ENCODE measurements at places on chromosomes 7 and 10.

- DNase-seq = no peak
Observed at GRCh38 chr10:97780841-97781617, 9.2 kb upstream of the SFRP5 start.

- peak; percentile 88 for DNase-seq
Observed at GRCh38 chr10:100529475-100530298, at the start of gene NDUFB8. Gene NDUFB8 (minus strand): TSS chr10:100529871. CDS start chr10:100529851, 20 bp downstream.

DNA sequence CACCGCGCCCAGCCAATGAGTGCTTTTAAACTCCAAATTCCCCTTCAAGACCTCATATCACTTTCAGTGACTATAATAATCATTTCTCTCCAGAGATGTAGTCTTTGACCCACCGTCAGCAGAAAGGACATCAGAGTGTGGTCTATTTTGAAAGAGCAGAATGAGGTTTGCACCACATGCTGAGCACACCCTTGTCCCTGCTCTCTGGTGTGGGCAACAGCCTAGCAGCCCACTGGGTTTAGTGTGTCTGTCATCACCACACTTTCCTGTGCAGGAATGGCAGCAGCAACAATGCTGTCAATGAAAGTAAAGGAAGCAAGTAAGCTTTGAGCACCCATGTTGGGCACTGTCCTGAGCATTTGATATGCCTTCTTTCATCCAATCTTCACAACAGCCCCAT is 122.4 kb downstream of the PLXNA4 start:
- DNase-seq = no peak

DNA sequence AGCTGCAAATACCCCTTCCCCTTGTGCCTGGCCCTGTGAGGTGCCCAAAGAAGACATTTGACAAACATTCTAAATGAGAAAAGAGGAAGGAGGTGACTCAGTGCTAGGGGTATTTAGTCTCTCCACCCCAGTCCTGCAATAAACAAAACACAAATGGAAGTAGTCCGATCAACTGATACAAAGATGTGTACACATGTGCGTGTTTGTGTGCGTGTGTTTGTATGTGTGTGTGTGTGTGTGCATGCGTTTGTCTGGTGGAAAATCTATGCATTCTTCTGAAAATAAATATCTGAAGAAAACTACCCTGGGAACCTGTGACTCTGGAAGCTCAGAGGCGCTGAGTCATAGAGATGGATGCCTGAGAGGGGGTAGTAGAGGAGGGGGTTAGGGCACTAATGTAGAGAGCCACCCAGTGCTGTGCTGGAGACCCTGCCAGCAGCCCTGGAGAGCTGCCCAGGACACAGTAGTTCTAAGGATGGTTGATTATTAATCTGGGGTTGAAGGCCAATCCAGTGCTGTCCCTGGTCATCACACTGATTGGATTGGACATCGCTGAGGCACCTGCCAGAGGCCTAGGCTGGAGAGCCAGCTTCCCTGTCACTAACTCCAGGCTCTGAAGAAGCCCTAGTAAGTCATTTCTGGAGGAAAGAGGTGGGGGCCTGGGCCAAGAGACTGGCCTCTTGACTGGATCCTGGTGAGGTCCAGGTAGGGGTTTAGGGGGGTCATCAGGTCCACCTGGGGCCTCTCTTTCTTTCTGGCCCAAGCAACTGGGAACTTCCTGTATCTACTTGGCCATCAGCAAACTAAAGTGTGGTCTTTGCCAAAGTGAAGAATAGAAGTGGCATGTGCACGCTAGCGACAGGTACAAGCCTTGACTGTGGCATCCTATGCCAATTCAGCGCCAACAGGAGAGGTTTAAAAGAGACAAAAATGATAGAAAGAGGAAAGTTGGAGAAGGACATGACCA is 18.5 kb downstream of the SFTPA1 start:
- DNase-seq = no peak

GRCh38 chr7:49261928-49262327 is 337.6 kb downstream of the CDC14C start:
- DNase-seq = no peak

DNA sequence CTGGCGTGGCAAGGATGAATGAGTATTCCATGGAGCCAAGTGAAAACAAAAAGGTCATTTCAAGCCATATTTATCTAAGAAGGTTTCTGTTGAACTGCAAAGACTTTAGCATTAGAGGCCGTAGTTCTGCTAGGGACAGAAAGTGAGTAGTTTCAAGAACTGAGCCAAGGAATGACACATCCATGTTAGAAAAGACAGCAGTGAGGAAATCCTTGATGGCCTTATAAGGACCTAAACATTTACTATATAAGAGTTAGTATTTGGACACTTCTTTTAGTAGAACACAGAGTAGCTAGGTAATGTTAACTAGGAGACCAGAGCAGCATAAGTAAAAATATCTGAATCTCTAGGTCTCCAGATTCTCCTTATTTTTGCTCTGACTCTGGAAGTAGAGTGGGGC is 329.8 kb upstream of the SEMA3D start:
- no peak for DNase-seq

GRCh38 chr7:24018331-24018730 is 265.7 kb upstream of the NPY start:
- DNase-seq = no peak
